ENCODE measurements at places on chromosomes 1 and 21.

- no peak for DNase-seq
Measured at GRCh38 chr1:197928849-197929336, 11.7 kb downstream of the LHX9 start.

GRCh38 chr1:44634606-44635189, 39.6 kb downstream of the TMEM53 start:
- no peak for DNase-seq

- DNase-seq: no peak
Measured at GRCh38 chr1:151545542-151545941, 5.4 kb downstream of the TUFT1 start.

DNA sequence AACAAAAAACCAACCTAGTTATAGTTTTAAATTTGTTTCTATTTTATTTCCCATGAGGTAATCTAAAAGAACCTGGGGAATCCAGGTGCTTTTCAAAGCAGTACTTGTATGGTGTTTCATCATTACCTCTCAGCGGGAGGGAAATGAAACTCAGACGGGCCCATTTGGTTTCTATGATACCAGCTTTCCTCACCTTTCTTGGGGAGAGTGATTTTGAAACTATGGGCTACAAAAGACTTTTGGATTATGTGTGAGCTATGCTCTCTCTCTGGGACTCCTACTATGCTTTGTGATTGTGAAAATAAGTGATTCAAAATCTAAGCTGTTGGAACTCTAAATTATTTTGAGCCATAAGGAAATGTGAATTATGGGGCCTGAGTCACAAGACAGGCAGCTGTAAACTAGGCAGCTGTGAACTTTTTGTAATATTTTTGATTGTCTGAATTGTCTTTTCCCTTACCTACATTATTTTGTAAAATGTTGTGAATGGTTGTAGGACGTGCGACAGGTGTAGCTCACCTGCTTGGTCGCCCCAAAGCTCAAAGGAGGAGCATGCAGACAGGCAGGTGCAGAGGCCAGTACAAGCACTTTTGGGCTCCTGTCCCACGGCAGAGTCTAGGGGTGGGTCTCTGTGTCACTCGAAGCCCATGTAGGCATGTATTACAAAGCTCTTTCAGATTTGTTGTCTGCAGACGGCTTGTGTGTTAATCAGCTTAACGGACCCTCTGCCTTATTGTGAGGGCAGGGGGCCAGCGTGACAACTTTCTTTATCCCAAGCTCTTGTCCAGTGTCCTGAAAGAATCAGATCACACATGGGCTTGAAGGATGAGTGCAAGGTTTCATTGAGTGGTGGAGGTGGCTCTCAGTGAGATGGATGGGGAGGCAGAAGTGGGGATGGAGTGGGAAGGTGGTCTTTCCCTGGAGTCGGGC, 64.8 kb upstream of the BACH1 start:
- no peak for DNase-seq

GRCh38 chr1:26096471-26096870, 15.2 kb upstream of the PDIK1L start:
- DNase-seq: no peak

- DNase-seq: no peak
Measured at GRCh38 chr1:177944016-177944949, 25.6 kb downstream of the SEC16B start.

DNA sequence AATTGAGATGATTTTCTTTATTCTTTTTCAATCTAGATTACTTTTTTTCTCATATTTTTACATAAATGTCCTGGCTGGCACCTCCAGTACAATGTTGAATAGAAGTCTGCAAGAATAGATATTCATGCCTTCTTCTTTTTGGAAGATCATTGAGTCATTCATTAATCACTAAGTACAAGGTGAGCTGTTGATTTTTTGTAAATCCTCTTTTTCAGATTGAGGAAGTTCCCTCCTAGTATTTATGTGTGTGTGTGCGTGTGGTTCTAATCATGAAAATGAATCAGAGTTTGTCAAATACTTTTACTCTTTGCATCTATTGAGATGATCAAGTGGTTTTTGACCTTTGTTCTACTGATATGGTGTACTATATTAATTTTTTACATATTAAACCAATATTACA, 859.3 kb downstream of the KCNT2 start:
- no peak for DNase-seq
